ENCODE measurements at places on chromosomes 12 and 14.

GRCh38 chr14:52003324-52003723 lies 14.0 kb downstream of the RTRAF start:
- DNase-seq: no peak

- no peak for DNase-seq
Observed at GRCh38 chr12:68487721-68488309, 122.9 kb upstream of the RAP1B start.

DNA sequence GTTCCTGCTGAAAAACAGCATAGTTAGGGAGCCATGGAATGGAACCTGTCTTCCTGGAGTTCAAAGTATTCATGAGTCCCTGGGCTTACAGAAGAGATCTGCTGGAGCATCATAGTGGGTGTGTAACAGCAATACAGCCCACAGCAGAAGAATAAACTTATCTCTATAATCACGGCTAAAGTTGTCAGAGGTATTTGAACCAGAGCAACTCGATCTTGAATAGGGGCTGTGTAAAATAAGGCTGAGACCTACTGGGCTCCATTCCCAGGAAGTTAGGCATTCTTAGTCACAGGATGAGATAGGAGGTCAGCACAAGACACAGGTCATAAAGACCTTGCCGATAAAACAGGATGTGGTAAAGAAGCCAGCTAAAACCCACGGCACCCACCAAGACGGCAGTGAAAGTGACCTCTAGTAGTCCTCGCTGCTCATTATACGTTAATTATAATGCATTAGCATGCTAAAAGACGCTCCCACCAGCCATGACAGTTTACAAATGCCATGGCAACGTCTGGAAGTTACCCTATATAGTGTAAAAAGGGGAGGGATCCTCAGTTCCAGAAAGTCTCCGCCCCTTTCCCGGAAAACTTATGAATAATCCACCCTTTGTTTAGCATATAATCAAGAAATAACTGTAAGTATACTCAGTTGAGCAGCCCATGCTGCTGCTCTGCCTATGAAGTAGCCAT lies 223.4 kb downstream of the PCNX1 start:
- DNase-seq: no peak

DNA sequence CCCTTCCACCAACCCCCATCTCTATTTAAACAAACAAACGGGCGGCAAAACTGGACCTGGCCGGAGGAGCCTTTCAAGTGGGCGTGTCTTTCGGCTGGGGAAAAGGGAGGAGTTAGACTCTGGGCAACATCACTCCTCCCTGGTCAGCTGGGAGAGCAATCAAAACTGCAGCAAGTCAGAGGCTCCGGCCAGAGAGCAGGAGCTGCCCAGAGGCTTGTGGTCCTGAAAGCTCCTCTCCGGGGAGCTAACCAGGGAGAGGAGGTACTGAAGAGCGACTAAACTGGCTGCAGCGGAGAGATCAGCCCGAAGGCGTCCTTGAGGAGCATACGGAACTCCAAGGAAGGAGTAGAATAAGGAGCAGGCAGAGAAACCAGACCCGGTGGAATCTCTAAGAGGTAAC lies at the start of gene NEUROD4:
TSS of gene NEUROD4 (plus strand) at position 191 of the 400 bp plus-strand sequence. CDS start 6,466 bp downstream, outside the sequence.
- no peak for DNase-seq

DNA sequence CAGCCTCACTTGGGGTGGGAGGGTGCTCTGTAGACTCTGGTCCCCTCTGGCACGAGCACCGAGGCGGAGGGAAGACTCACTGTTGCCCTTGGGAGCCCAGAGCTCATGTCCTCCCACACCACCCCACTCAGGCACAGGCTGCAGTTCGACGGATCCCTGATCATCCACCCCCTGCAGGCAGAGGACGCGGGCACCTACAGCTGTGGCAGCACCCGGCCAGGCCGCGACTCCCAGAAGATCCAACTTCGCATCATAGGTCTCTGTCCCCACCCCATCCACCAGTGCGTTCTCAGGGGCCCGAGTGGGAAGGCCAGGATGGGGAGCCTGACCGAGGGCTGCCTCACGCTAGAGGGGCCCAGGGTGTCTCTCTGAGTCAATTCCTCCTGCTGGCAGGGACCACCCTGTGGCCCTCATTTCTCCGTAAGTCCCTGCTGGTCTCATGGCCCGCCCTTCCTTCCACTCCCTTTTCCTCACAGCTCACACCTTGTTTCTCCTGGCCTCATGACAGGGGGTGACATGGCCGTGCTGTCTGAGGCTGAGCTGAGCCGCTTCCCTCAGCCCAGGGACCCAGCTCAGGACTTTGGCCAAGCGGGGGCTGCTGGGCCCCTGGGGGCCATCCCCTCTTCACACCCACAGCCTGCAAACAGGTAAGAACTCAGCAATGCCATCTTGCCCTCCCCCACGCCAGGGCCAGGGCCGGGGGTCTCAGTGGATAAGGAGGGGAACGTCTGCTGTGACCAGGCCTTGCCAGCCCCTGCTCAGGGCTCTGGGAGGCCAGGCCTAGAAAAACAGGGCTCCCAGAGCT lies 27.0 kb downstream of the PAPLN start:
- DNase-seq: no peak

Measured in GM13977 (cell line).